ENCODE measurements at places on chromosomes 11 and 22. TPM values are rescaled to one million over a fixed set of nuclear protein-coding genes. Genes with fewer than 3 reads are reported as not detected.
A peak's percentile ranks its signal among the peaks of the same experiment; 100 is the strongest.

- H3K27me3 ChIP-seq: peaks cover 1% of the 10 kb centered on the region
- no peaks in the 10 kb centered on the region for H3K36me3 ChIP-seq
- no peak overlapping the region for H3K4me3 ChIP-seq
- no peak for DNase-seq
These were observed 10.3 kb upstream of the RAC2 start for GRCh38 chr22:37254209-37254866.

DNA sequence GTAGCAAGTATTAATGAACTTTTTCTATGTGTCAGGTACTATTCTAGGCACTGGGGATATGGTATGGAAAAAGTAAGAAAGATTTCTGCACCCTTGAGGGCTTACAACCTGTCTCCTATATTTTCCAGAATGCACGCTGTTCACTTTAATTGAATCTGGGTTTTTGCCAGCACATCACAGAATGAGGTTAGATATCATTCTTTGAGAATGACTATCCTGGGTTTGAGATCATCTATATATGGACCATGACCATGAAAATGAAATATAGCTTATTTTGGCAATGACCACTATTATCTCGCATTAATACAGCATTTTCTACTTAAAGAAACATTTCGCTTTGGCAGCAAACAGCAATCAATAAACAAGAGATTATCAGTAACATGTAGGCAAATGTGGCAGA lies 46.9 kb downstream of the C11orf71 start:
- H3K4me3 ChIP-seq: no peak overlapping the region
- peaks cover 9% of the 10 kb centered on the region for H3K4me1 ChIP-seq
- no peaks in the 10 kb centered on the region for H3K27me3 ChIP-seq
- no peak overlapping the region for H3K27ac ChIP-seq
- no peak for DNase-seq
- no peaks in the 10 kb centered on the region for H3K36me3 ChIP-seq

DNA sequence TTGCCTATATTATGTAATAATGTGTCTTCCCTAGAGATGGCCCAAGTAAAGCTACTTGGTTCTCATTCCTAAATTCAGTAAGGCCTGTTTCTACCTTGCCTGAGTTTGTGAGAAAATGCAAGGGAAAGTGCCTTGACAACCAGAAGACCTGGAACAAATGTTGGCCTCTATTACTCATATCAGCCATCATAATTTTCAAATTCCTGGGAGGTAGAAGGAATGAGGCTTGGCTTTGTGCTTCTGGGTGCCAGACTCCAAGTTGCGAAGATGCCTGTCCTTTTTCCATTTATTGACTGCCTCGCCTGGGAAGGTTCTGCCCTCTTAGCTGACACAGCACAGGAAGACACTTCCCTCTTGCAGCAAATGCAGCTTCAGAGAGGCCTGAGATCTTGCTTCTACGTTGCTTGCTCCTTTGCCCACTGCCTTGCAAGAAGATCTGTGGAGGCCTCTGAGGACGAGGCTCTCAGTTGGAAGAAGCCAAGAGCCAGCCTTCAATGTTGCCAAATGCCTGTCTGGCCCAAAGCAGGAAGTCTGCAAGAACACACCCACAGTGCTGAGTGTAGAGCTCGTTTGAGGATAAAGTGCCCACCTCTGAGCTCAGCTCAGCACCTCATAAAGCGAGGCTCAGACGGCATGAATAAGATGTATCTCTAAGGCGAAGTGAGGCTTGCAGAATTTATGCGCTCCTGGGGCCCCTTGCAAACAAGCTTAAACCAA lies 120.1 kb downstream of the GALNT18 start:
- H3K36me3 ChIP-seq: no peaks in the 10 kb centered on the region
- DNase-seq: no peak
- H3K27ac ChIP-seq: no peak overlapping the region
- H3K27me3 ChIP-seq: no peaks in the 10 kb centered on the region
- H3K4me3 ChIP-seq: no peak overlapping the region

GRCh38 chr11:20111871-20112270 lies 48.4 kb downstream of the DBX1 start:
- no peaks in the 10 kb centered on the region for H3K4me1 ChIP-seq
- DNase-seq: no peak
- peaks cover 35% of the 10 kb centered on the region for H3K36me3 ChIP-seq
- peak overlapping the region; percentile 46 for H3K27ac ChIP-seq
- no peak overlapping the region for H3K4me3 ChIP-seq
- H3K27me3 ChIP-seq: no peaks in the 10 kb centered on the region

DNA sequence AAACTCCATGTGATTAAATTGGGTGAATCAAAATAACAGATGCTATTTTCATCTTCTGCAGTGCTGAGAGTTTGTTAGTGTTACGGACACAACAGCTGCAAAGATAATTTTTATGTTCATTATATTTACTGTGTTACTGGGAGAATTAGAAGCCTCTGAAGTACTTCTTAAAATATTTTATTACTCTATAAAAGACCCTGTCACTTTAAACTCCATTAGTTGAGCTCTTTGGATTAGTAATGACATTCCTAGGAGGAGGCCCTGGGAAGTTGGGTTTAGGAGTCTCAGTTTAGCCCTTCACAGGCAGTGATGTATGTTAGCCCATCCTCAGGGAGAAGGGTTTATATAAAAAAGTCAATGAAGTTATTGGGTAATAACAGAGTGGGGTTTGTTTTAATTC lies 596.7 kb downstream of the JRKL start:
- H3K4me1 ChIP-seq: no peaks in the 10 kb centered on the region
- DNase-seq: no peak
- H3K36me3 ChIP-seq: no peaks in the 10 kb centered on the region
- no peaks in the 10 kb centered on the region for H3K27me3 ChIP-seq

DNA sequence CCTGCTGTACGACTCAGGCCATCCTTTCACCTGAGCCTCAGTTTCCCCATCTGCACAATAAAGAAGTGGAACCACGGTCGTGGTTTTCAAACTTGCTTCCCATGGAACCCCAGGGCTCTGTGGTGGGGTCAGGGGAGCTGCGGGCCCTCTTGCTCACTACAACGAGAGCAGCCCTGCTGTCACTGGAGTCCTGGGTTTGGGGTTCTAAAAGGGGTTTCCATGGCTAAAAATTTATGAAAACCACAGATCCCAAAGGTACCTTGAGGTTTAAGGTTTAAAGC lies 45.4 kb upstream of the CARS1 start:
- H3K36me3 ChIP-seq: 0 out of 2 replicates have a peak, but pooled peaks cover 2% of the 10 kb centered on the region
- no peak overlapping the region for H3K27ac ChIP-seq
- peaks cover 9% of the 10 kb centered on the region for H3K4me1 ChIP-seq

- no peak for DNase-seq
- no peaks in the 10 kb centered on the region for H3K36me3 ChIP-seq
- H3K27ac ChIP-seq: no peak overlapping the region
- no peak overlapping the region for H3K4me3 ChIP-seq
- no peaks in the 10 kb centered on the region for H3K27me3 ChIP-seq
These were observed 82.8 kb upstream of the E2F8 start for GRCh38 chr11:19323502-19323901.

- H3K4me1 ChIP-seq: peaks cover 47% of the 10 kb centered on the region
- no peaks in the 10 kb centered on the region for H3K27me3 ChIP-seq
These were observed 29.3 kb upstream of the CBX7 start for GRCh38 chr22:39181778-39182177.

- H3K4me1 ChIP-seq: peaks cover 42% of the 10 kb centered on the region
- H3K27me3 ChIP-seq: no peaks in the 10 kb centered on the region
- no peak overlapping the region for H3K27ac ChIP-seq
- H3K36me3 ChIP-seq: no peaks in the 10 kb centered on the region
These were observed 189.6 kb upstream of the E2F8 start for GRCh38 chr11:19430346-19430745.

- H3K4me3 ChIP-seq: no peak overlapping the region
- H3K4me1 ChIP-seq: peaks cover 4% of the 10 kb centered on the region
- H3K36me3 ChIP-seq: peaks cover 19% of the 10 kb centered on the region
These were observed 74.2 kb upstream of the MS4A8 start for GRCh38 chr11:60625262-60625661.

GRCh38 chr11:16750417-16750816 lies 12.0 kb downstream of the C11orf58 start:
- peaks cover 75% of the 10 kb centered on the region for H3K36me3 ChIP-seq
- H3K4me3 ChIP-seq: no peak overlapping the region
- no peak for DNase-seq
- H3K27me3 ChIP-seq: no peaks in the 10 kb centered on the region
- H3K27ac ChIP-seq: no peak overlapping the region

GRCh38 chr22:37279331-37280181 lies 2.8 kb upstream of the CYTH4 start:
- no peak overlapping the region for H3K27ac ChIP-seq
- no peak overlapping the region for H3K4me3 ChIP-seq
- no peaks in the 10 kb centered on the region for H3K27me3 ChIP-seq
- no peaks in the 10 kb centered on the region for H3K36me3 ChIP-seq

- no peak for DNase-seq
- H3K4me1 ChIP-seq: peaks cover 13% of the 10 kb centered on the region
- H3K4me3 ChIP-seq: no peak overlapping the region
- no peaks in the 10 kb centered on the region for H3K27me3 ChIP-seq
These were observed 97.4 kb downstream of the CHST1 start for GRCh38 chr11:45568049-45568448.

GRCh38 chr11:131178596-131178995 lies 191.8 kb upstream of the NTM start:
- peaks cover 38% of the 10 kb centered on the region for H3K4me1 ChIP-seq
- H3K27me3 ChIP-seq: no peaks in the 10 kb centered on the region
- peak overlapping the region; percentile 58 for H3K27ac ChIP-seq

DNA sequence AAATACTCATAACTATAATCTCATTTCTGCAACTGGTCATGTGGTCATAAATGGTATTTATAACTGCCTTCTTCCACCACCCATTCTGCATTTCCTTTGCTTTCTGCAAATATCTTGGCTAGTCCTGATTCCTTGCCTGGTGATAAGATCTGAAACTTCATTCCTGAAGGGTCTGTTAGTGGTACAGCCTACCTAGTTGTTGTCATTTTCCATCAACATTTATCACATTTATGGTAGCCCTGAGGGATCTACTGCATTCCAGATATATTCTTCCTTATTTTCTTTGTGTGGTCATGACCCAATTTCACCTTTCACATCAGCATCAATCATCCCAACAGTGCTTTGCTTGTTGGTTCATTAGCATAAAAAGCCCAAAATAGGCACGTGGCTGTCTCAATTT lies 50.1 kb downstream of the DDX6 start:
- no peak for DNase-seq
- H3K4me3 ChIP-seq: no peak overlapping the region
- H3K27me3 ChIP-seq: no peaks in the 10 kb centered on the region
- H3K36me3 ChIP-seq: peaks cover 27% of the 10 kb centered on the region
- peaks cover 36% of the 10 kb centered on the region for H3K4me1 ChIP-seq
- peak overlapping the region; percentile 39 for H3K27ac ChIP-seq

DNA sequence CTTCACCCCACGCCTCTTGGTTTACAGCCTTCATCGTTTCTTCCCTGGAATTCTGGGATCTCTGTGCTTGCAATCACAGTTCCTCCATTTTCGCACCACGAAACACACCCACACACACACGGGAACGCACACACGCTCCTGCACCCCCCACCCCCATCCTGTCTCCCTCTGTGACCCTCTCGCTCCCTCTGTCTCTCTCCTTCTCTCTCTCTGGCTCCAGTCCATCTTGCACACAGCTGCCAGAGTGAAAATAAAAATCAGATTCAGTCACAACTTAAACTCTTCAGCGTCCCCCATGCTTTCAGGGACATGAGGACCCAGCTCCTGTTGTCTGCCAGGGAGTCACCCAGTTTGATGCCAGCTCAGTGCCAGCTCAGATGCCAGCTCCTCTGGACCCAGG lies 3.0 kb downstream of the GAL start:
- peaks cover 40% of the 10 kb centered on the region for H3K27me3 ChIP-seq
- H3K4me3 ChIP-seq: no peak overlapping the region
- peaks cover 39% of the 10 kb centered on the region for H3K4me1 ChIP-seq
- H3K27ac ChIP-seq: no peak overlapping the region

- no peaks in the 10 kb centered on the region for H3K4me1 ChIP-seq
- no peak overlapping the region for H3K27ac ChIP-seq
- no peak overlapping the region for H3K4me3 ChIP-seq
- H3K27me3 ChIP-seq: no peaks in the 10 kb centered on the region
These were observed 518.0 kb downstream of the DLG2 start for GRCh38 chr11:85109141-85109540.

GRCh38 chr11:96106645-96107044 lies 182.7 kb upstream of the MTMR2 start:
- no peak for DNase-seq
- H3K27me3 ChIP-seq: no peaks in the 10 kb centered on the region
- H3K36me3 ChIP-seq: no peaks in the 10 kb centered on the region
- no peak overlapping the region for H3K27ac ChIP-seq
- peaks cover 20% of the 10 kb centered on the region for H3K4me1 ChIP-seq
- no peak overlapping the region for H3K4me3 ChIP-seq

GRCh38 chr22:30408388-30409102 lies 11.7 kb downstream of the SEC14L2 start:
- H3K4me3 ChIP-seq: no peak overlapping the region
- H3K27me3 ChIP-seq: peaks cover 12% of the 10 kb centered on the region
- DNase-seq: no peak
- H3K27ac ChIP-seq: no peak overlapping the region
- H3K36me3 ChIP-seq: peaks cover 9% of the 10 kb centered on the region

- no peak overlapping the region for H3K4me3 ChIP-seq
- 0 out of 2 replicates have a peak, but pooled peaks cover 3% of the 10 kb centered on the region for H3K4me1 ChIP-seq
- no peak overlapping the region for H3K27ac ChIP-seq
- no peak for DNase-seq
- no peaks in the 10 kb centered on the region for H3K27me3 ChIP-seq
These were observed 186.4 kb upstream of the ZBED5 start for GRCh38 chr11:11044137-11044855.

GRCh38 chr11:118928870-118929500 lies 3.3 kb upstream of the BCL9L start:
- H3K36me3 ChIP-seq: no peaks in the 10 kb centered on the region
- H3K4me3 ChIP-seq: peak overlapping the region; percentile 92
- no peak for DNase-seq
- H3K27ac ChIP-seq: no peak overlapping the region
- peaks cover 41% of the 10 kb centered on the region for H3K4me1 ChIP-seq
- H3K27me3 ChIP-seq: peaks cover 24% of the 10 kb centered on the region

- peaks cover 62% of the 10 kb centered on the region for H3K27me3 ChIP-seq
- no peak overlapping the region for H3K27ac ChIP-seq
- DNase-seq: no peak
- peaks cover 43% of the 10 kb centered on the region for H3K4me1 ChIP-seq
These were observed 5.9 kb downstream of the DBX1 start for GRCh38 chr11:20154381-20154780.

OR8D4 gene
- not detected for total RNA-seq

LARGE1 gene
- 62.4 TPM for total RNA-seq

VSIG10L2 gene
- not detected for total RNA-seq

MAPK1 gene
- total RNA-seq: 95.9 TPM

CABP4 gene
- total RNA-seq: not detected

TIMP3 gene
- 4.0 TPM for total RNA-seq

SLC7A4 gene
- 0.21 TPM for total RNA-seq

NRXN2 gene
- total RNA-seq: 8.6 TPM

EIF4G2 gene
- 918 TPM for total RNA-seq

INS gene
- total RNA-seq: 0.62 TPM

TRIM48 gene
- total RNA-seq: not detected

BTG4 gene
- not detected for total RNA-seq

C11orf42 gene
- total RNA-seq: not detected

NDUFS8 gene
- 247 TPM for total RNA-seq

APOL5 gene
- total RNA-seq: not detected

GPR83 gene
- total RNA-seq: 0.48 TPM

MRPL48 gene
- 39.4 TPM for total RNA-seq

RAB3IL1 gene
- 7.2 TPM for total RNA-seq
